NCI-H1092 treated with DMSO at 0.1 percent for 48 hours (cell line): ENCODE measurements at places on chromosomes 7 and 10.

DNA sequence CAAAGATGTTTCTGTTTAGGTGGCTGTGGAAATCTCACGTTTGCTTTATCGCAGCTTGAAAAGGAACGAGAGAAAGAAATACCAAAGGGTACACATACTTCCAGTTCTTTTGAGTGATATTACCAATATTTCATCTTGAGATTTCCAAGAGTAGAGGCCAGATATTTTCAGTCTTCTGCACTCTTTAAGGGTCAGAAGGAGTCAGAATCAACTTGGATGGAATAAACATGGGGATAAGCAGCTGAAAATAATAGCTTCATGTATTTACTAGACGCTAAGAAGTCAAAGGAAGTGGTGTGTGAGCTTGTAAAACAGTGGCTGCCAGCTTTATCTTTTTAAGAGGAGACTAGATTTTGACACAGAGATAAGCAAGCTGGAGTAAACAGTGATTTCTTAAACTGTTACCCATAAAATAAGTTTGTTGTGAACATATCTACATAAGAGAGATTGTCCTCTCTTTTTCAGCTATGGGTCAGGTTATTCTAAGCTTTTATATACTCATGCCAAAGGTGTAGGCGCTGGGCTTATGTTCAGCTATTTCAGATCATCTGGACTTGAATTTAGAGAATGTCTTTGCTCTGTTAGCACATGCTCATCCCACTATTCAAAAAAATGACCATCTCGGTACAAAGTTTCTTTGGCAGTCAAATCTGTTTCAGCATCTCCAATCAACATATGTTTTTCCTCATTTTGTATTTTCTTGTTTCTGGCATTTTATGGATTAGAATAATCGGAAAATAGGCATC is 170.8 kb upstream of the TCF7L2 start:
- no peak for DNase-seq

- DNase-seq: no peak
Observed at GRCh38 chr7:18405726-18406125, 89.8 kb upstream of the HDAC9 start.

DNA sequence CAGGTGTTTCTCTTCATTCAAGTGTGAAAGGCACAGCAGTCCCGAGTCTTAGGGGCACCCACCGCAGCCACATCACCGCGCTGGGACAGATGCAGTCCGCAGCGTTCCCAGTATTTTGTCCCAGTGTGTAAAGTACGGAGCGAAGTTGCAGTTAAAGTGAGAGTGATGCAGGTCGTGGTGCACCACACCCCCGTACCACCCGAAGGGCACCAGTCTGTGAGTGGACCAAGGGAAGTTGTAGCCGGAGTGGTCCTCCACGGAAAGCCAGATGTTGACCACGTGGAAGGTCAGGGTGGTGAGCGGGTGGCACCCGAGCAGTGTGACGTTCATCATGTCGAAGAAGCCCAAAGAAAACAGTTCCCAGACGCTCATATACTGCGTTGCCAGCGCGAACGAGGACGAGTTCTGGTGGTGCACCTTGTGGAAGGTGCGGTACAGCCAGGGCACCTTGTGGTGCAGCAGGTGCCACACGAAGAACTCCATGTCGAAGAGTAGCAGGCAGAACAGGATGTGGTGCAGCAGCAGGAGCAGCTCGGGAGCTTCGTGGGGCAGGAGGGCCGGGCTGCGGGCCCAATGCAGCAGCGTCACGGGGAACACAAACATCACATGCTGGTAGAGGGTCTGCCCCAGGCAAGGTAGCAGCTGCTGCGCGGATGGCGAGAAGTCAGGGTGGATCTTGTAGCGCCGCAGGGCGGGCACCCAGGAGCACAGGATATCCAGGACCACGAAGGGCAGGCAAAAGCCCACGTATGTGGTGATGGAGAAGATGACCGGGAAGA is 526 bp downstream of the CH25H start:
- no peak for DNase-seq

DNA sequence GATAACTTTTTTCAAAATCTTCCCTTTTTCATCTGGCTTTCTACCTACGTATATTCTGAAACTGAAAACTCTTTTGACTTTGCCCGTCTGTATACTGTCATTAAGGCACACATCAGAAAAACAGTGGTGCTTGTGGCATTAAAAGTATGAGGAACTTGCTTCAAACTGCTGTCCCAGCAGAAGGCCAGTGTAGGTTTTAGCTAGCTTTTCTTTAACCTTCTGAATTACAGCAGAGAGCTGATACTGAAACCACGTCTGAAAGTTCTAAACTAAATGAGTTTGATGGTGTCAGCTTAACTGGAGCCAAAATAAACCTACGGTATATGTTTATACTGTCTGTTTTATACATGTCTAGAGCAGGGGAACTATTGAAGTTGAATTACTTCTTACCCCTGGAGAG is 283.4 kb downstream of the TFEC start:
- peak; percentile 20 for DNase-seq

DNA sequence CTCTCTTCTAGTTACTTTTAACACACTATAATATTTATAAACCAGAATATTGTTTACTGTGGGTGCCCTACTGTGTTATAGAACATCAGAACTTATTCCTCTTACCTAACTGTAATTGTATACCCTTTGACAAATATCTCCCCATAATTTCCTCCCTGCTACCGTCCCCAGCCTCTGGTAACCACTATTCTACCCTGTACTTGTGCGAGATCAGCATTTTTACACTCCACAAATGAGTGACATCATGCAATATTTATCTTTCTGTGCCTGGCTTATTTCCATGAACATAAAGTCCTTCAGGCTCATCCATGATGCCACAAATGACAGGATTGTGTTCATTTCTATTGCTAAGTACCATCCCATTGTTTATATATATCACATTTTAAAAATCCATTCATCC is 139.8 kb upstream of the RSU1 start:
- DNase-seq: no peak

DNA sequence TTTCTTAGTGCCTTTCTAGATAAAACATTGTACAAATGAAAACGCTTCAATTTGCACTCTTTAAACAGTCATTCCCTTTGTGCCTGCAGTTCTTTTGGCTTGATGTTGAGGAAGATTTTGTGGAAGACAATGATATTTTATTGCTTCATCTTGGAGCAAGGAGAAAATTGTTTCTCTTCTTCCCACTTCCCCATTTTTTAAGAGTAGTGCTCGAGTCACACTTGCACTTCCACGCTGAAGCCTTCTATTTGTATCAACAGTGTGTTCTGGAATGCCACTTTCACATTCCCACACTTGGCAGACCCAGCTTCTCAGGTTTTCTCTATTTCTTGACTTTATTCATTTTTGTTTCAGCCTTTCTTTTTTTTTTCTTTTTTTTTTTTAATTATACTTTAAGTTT is 369.3 kb downstream of the PAXIP1 start:
- DNase-seq: no peak

GRCh38 chr10:110821508-110821907 is 50.2 kb upstream of the PDCD4 start:
- no peak for DNase-seq

- DNase-seq: no peak
Observed at GRCh38 chr7:50214771-50215170, 89.7 kb upstream of the IKZF1 start.

- no peak for DNase-seq
Observed at GRCh38 chr10:118471863-118472262, 123.6 kb downstream of the PRLHR start.

DNA sequence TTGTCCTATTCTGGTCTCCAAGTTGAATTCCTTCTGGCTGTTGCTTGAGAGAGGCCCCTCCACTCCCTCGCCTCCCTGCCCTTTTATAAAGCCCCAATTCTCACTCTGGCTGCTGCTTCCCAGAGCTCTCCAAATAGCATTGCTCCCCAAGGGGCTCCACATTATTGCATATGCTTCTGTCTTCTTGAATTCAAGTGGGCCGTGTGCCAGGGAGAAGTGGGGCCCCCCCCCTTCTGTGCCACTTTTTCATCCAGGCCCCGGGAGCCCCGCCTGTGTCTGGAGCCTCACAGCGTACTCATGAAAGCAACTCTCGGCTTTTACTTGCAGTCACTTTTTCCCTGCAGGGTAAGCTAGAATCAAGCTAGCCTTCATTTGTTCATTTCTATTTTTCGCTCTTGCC is 265.1 kb downstream of the CCSER2 start:
- peak; percentile 27 for DNase-seq

GRCh38 chr7:18212308-18212707 is 184.7 kb upstream of the PRPS1L1 start:
- DNase-seq: no peak

DNA sequence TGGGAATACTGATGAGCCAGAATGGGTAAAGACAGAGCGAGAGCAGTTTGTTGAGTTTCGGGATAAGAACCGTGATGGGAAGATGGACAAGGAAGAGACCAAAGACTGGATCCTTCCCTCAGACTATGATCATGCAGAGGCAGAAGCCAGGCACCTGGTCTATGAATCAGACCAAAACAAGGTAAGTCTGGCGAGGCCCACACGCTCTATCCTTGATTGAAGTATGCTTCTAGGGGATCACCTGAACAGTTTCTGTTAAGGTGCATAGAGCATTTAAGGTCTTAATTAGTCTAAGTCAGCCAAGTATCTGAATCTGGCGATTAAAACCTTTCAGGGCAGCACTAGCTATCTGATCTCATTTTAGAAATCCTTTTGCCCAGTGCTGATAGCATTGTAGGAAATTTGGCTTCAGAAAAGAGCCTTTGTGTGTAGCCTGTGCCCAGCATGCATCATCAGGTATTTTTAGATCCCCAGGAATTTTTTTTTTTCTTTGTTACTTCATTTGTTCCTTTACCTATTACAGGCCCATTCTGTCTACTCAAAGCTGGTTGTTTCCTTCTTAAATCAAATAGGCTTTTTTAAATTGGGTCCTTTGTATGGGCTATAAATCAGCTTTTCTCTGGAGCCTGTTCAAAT is 8.0 kb downstream of the OPN1SW start:
- no peak for DNase-seq

GRCh38 chr10:15588635-15589508 is 130.8 kb downstream of the ITGA8 start:
- no peak for DNase-seq

DNA sequence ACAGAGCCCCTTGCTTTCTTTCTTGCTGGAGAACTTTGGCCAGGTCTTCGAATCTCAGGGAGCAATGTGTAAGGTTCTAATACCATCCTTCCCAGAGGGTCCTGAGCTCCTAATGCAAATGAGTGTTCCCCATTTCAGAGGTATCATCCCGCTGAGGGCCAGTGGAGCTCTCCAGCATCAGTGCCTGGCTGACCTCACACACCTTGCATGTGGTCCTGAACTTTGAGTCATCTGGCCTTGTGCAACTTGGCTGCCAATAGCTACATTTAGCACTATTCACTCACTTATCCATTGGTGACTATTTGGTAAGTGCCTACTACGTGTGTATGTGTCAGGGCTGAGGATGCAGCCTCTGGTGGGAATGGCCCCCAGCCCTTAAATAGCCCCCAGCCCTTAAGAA is 48.4 kb upstream of the HABP2 start:
- no peak for DNase-seq

- DNase-seq: no peak
Observed at GRCh38 chr7:115618676-115619075, 411.9 kb downstream of the TFEC start.

- no peak for DNase-seq
Observed at GRCh38 chr10:114362826-114363355, 41.4 kb downstream of the AFAP1L2 start.

DNA sequence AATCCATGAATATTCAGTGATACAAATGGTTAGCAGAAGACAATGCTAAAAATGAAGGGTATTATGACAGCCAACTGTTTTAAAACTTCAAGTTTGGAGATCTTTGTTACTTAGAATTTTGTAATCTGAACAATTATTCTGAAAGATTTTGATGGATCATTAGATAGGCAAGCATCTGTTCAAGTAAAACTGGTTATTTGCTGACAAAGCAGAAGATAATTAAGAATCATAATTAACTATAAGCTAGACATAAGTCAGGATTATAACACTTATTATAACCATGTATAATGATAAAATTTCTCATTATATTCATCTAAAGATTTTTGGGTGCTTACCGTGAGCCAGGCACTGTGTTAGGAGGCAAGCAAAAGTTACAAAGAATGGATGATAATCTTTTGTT is 1145.1 kb downstream of the CNTNAP2 start:
- DNase-seq: no peak

- DNase-seq: no peak
Observed at GRCh38 chr7:71120096-71120495, 11.8 kb upstream of the GALNT17 start.

- peak; percentile 79 for DNase-seq
Observed at GRCh38 chr7:133183042-133183794, 69.7 kb upstream of the EXOC4 start.

DNA sequence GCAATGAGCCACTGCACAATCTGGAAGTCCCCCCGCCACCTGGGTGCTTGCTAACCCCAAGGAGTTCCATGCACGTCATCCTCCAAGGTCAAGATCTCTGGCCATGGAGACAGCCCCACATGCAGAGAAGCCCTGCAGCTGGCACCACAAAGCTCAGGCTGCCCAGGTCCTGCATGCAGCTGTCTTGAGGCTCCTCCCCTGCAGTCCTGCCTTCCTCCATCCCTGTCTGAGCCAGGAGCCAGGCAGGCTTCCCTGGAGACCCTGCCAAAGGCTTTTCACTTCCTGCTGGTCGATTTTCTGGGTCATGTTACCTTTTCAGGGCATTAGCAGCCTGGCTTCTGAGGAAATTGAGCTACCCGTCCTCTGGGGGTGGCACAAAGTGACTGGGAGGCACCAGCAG is 12.5 kb upstream of the TMEM72 start:
- peak; percentile 18 for DNase-seq

GRCh38 chr10:6840766-6841165 is 260.7 kb upstream of the PRKCQ start:
- DNase-seq: no peak

GRCh38 chr7:94303118-94303517 is 91.6 kb upstream of the COL1A2 start:
- DNase-seq: no peak

GRCh38 chr10:44995914-44996669 is 4.6 kb upstream of the ZNF22 start:
- DNase-seq: no peak

DNA sequence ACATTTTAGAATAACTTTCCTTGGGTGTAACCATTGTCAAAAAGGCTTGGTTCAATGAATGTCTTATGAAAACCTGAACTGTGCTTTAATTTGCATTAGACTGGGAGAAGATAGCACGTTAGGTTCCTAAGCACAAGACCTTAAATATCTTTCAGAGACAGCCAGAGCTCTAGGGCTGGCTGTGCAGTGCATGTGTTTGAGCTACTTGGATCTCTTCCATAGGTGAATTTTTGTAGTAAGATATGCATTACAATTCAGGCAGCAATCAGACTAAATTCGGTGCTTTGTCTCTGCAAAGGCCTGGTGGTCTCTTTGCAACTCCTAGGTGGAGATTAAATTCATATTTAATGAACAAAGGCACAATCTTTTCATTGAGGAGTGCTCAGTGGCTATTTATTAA is 192.0 kb downstream of the ZNF438 start:
- DNase-seq: no peak
